ENCODE measurements at places on chromosomes 7 and 10.
A peak's percentile ranks its signal among the peaks of the same experiment; 100 is the strongest.

- no peak for DNase-seq
These were observed 32.9 kb upstream of the PRKAR1B start for GRCh38 chr7:760006-760405.

GRCh38 chr7:139329119-139329518 is 12.0 kb upstream of the FMC1 start:
- DNase-seq: no peak

GRCh38 chr10:79352035-79352877 is 5.0 kb downstream of the PPIF start:
- no peak for DNase-seq

DNA sequence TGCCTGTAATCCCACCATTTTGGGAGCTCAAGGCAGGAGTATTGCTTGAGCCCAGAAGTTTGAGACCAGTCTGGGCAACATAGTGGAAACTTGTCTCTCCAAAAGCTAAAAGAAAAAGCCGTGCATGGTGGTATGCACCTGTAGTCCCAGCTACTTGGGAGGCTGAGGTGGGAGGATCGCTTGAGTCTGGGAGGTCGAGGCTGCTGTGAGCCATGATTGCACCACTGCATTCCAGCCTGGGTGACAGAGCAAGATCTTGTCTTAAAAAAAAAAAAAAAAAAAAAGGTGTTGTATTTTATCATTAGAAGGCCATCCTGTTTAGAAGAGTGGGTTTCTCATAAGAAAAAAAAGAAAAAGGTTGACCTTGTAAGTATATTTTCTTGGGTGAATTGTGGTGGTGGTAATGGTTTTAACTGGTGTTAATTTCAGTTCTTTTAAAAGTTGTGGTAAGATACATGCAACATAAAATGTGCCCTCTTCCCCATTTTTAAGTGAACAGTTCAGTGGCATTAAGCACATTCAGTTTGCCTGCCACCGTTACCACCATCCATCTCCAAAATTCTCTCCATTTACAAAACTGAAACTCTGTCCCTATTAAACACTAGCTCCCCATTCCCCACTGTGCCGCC is 34.7 kb downstream of the GRIFIN start:
- DNase-seq: no peak

GRCh38 chr10:95397747-95398146 is 106.9 kb upstream of the PDLIM1 start:
- no peak for DNase-seq

DNA sequence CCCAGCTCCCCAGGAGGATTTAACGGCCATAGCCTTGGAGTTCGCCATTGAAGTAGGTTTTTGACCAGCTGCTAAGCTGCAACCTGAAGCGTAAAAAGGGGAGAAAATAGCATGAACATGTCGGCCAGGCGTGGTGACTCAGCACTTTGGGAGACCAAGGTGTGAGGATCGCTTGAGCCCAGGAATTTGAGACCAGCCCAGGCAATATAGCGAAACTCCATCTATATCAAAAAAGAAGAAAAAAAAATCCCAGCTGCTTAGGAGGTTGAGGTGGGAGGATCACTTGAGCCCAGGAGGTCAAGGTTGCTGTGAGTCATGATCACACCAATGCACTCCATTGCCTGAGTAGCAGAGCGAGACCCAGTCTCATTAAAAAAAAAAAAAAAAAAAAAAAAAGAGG is 32.2 kb upstream of the MCU start:
- no peak for DNase-seq

- no peak for DNase-seq
These were observed 87.7 kb downstream of the TSPAN12 start for GRCh38 chr7:120770206-120770605.

DNA sequence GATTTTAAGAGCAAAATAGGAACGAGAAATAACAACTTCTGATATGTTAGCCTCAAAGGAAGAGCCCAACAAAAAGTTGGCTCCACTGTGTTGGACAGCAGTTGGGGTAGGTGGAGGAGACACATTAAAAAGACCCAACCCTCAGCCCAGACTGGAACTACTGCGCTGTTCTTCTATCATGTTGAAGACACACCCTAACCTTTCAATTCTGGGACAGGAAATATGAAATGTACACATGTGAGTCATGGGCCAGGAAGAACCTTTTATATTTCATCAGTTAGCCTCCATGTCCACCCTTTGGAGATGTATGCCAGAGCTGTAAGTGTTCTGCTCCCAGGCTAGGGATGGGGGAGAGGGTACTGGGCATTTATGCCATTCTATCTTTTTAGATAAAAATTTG is 22.1 kb downstream of the CLDN12 start:
- no peak for DNase-seq

GRCh38 chr7:159031135-159031701 is 113.4 kb downstream of the VIPR2 start:
- DNase-seq: no peak

DNA sequence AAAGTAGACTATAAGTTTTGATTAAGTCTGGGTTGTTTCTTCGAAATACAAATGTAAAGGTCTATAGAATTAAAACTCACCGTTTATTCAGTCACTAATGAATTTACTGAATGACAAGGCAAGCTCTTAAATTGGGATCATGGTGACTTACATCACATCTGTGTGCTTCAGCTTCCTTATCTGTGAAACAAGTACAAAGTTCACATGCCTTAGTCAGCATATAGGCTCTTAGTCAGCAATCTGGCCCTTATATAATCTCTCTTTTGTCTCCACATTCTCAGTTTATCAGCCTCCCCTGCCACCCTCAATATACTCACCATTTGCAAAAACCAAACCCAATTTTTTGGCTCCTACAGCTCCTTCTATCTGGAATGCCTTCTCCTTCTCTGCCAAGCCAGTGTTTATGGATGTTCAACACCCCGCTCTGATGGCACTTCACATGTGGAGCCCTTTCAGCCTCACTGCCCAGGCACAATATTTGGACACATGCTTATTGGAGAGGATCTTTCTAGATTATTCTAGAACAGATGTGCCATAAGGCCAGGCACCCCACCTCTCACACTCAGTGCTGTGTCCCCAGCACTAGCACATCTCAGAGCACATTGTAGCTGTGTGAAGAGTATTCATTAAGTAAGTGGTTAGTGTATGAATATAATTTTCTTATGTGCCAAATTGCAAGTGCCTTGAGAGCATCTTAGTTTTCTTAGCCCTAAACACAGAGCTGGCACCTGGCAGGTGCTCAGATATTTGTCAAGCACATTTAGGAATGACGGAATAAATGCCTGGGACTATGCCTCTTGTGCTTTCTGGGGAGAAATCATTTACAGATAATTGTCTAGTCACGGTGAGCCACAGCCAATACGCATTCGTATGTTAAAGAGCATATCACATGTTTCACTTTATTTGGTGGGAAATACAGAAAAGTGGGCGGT is 9.8 kb upstream of the LAMB1 start:
- DNase-seq: peak; percentile 87

DNA sequence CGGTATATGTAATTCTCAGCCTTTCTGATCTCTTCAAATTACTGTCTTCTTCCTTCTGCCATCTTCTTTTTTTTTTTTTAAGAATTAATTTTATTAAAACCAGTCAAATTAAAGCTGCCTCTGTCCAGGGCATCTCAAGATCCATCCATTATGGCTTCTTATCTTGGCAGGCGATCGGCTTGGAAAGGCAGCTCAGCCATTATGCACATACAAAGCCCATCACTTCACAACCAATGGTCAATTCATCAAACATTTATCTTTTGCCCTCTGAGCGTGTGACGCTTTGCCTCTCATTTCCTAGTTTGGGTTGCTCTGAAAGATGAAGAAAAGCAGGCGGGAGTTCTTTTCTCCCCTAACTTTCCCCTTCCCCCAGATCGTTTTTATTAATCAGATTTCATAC is 591.6 kb downstream of the LRMDA start:
- no peak for DNase-seq

DNA sequence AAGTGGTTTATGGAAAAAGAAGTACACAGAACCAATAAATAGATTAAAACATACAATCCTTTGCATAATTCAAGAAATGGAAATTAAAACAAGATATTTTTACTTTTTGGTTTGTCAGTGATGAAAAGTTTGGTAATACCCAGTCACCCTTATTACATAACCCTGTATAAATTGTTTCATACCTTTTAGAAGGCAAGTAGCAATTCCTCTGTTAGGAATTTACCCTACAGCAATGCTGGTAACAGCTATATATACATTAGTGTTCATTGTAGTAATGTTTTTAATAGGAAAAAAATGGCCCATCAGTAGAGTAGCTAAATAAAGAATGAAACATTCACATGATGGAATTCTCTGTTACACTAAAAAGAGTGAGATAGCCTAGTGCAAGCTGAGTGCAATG is 42.7 kb downstream of the PTPN12 start:
- no peak for DNase-seq

DNA sequence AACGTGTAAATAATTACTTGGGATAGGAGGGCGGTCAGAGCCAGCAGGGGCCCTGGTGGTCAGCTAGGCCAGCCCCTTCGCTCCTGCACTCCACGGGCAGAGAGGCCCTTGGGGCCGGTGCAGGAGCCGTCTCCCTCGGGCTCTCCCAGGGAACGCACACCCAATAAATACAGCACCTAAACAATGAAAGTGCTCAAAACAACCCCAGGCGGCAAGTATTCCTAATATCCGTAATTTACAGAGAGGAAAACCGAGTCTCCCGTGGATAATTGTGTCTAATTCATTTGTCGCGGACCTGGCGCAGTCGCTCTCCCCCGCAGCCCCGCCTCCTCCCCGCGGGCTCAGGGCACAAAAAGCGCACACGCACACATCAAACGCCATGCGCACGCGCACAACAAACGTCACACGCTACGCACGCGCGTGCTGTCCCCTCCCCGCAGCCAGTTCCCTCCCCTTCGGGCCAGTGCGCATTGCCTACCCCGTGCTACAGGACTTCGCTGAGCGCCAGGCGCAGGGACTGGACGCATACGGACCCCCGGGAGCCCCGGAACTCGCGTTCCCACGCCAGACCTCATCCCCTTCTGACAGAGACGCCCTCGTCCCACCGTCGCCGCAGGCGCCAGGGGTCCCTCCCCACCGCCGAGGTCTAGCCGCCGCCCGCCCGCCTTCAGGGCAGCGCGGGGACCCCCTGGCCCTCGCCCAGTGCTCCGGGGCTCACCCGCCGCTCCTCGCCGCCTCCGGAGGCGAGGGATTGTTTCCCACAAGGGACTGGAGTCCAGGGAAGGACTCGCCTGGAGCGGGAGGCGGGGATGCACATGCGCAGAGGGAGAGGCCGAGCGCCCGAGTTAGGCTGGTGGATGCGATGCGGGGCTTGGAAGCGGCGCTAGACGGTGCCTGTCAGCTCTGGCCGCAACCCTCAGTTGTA is at the start of gene ZNF248:
Gene ZNF248 (minus strand): TSS at position 324 of the 925 bp plus-strand sequence. CDS start 1,300 bp downstream, outside the sequence.
- peak; percentile 97 for DNase-seq

DNA sequence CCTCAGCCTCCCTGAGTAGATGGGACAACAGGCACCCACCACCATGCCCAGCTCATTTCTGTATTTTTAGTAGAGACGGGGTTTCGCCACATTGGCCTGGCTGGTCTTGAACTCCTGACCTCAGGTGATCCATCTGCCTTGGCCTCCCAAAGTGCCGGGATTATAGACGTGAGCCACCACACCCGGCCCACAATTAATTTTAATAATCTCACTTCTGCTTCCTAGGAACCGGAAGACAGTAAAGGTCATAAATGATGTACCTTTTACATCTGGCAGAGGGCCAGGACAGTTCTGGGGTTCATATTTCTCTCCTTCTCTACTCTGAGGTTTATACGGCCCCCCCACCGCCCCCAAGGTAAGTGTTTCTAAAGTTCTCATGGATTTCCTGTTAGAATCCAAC is 31.2 kb upstream of the AOAH start:
- DNase-seq: no peak

DNA sequence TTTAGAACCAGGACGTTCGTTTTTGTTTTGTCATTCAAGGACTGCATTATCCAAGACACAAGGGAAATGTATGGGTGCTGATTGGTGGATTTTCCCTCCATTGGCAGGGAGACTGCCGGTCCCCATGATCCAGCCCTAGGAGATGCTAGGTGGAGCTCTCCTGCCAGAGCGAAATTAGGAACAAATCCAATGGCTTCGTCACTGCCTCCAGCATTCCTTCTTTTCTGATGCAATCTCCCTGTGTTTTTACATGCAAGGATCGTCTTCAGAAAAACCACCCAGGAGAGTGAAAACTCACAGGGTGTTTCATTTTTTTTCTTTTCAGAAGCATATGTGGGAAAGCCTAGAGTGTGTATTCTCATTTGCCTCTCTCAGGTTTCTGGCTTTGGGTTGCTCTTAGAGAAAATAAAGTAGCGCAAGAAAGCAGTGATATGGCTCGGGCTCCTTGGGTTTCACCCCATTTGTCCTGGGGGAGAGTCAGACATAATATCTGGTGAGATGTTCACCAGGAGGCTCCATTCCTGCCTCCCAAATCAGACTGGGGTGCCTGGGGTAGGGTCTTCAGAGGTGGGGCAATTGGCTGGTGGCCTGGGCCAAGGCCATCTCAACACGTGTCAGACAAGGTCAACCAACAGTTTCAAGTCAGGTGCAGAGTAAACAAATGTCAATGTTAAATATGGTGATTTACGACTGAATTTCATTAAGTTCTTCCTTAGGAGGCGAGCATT is 450.9 kb upstream of the MKI67 start:
- no peak for DNase-seq

DNA sequence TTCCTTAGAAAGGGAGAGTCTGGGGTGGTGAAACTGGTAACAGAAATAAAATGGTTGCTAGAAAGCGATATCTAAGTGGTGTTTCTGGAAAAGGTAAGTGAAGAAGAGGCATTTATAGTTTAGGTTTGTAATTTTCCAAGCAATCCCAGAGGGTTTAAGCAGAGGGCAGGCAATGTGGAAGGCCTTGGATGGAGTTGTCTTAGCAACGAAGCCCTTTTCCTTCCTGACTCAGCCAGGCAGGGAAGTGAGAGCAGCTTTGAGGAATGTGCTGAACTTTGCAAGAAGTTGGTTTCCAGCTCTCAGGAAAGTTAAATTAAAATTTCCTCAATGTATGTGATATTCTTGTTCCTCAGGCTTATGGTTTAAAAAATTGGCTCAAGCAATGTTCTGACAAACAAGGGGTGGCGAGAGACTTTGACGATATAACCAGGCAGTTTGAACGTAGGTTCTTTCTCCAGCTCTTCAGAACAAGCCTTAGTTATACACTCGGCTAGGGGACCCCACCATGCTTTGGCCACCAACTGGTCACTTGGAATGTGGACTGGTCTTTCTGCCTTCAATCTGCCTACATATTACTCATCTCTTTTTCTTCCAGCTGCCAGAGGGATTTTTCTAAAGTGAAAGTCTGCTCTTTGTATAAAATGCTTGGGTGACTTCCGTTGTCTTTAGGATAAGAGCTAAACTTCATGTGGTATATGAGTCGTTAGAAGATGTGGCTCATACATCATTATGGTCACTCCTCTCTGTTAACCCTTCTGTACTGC is 66.9 kb upstream of the SLC25A13 start:
- no peak for DNase-seq

- no peak for DNase-seq
These were observed 446.1 kb downstream of the GRM8 start for GRCh38 chr7:126806614-126807013.

- no peak for DNase-seq
These were observed 28.5 kb downstream of the VPS41 start for GRCh38 chr7:38880454-38880853.

- DNase-seq: no peak
These were observed 284.4 kb downstream of the CRPPA start for GRCh38 chr7:16136896-16137295.

All from erythroblast (primary cell).